ENCODE measurements at places on chromosomes 13 and 19.

DNA sequence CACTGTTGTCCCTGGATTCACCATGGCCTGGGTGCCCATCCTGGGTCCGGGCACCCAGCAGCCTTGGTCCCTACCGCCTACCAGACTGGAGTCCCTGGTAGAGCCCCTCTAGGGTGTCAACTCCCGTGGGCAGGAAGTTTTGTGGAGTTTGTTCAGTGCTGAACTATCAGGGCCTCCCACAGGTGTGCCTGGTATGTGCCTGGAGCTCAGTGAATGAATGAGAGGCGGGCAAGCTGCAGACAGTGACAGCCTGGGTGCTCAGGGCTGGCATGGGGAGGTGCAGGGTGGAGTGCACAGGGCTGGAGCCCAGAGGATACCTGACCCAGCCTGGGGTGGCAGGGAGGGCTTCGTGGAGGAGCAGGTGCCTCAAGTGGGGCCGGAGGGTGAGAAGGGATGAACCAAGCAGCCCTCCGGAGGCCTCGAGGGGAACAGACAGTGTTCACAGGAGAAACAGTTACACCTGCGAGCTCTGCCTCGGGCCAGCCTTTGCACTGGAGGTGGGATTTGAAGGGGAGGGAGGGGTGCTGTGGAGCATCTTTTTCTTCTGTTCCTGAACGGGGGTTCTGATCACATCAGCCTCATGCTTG, 29.6 kb downstream of the PAK4 start:
- DNase-seq, result no peak

DNA sequence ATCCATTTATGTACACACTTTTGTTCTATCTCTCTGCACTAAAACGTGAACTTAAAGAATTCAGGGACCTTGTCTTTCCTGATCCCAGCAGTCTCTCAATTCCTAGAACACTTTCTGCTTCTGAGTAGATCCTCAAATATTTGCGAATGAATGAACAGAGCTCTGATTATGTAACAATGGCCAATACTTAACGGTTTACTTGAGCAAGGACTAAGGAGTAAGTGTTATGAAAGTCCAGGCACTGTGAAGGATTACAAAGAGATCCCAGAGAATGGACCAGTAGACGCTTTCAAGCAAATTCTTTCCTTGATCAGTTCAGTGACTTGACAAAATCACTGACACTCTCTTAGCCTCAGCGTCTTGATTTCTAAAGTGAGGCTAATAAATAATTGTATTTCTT, 514.5 kb upstream of the KLHL1 start:
- no peak for DNase-seq

DNA sequence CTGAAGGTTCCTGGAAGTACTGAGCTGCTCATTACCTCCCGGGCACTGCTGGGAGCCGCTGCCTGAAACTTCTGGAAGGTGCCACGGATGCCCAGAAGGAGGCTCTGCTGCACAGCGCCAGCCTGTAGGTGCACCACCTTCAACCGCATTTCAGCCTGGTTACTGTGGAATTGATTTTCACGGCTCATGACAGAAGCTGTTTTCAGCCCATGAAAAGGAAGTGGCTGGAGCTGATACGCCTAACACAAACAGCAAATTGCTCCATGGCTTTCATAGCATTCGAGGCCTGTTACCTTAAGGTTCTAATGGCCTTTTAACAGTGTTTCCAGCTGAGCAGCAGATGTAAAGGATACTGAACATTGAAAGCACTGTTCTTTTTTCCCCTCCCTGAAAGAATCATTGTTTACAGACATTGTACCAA, 22.0 kb downstream of the GPC6 start:
- no peak for DNase-seq

GRCh38 chr13:77457966-77458365, 77.5 kb upstream of the SCEL start:
- no peak for DNase-seq

- no peak for DNase-seq
These were observed 121.1 kb downstream of the FLT1 start for GRCh38 chr13:28373810-28374209.

DNA sequence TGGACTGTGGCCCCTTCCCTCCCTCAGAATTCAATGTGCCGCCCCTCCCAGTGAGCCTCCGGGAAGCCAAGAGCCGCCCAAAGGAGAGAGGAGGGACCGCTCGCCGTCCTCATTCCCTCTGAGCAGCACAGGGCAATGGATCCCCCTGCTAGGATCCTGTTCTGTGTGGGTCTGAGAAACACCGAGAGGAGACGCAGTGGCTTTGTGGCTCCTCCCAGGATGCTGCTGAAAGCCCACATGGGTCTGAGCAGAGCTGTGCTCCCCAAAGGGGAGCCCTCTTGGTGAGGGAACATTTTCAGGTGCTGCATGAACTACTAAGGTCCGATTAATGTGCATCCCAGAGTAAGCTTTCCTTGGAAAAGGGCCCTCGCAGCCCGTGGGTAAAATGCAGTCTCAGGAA, 30.4 kb downstream of the DHRS12 start:
- DNase-seq, result no peak

GRCh38 chr19:4393947-4394590, 6.3 kb downstream of the SH3GL1 start:
- DNase-seq, result no peak

- peak; percentile 78 for DNase-seq
These were observed 52.8 kb downstream of the TNFSF13B start for GRCh38 chr13:108322206-108322824.

DNA sequence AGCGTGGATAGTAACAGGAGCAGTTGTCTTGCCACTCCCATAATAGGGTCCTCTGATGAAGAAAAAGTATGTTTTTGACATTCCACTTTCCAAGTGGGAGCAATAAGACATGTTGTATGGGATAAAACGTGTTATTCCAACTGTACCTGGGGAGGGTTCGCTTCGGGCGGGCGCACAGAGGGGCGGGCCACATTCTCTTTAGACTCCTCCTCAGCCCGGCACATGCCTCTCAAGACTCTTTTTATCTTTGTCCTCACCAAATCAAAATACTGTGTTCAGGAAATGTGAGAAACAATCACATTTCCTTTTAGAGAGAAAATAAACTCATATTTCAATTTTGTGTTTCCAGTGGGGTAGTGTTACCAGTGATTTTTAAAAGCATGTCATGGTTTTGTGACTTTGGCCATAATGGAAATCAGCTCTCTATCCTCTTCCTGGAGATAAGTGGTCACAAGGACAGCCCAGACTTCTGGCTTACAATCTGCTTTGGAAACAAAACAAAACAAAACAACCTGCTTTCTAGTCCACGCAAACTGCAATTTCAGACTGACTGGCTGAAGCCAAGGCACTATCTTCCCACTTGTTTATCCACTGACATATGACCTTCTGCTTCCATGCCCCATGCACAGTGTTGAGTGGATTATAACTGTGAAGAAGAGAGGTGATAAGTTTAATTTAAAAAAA, 276.1 kb downstream of the NALCN start:
- DNase-seq, result no peak

- DNase-seq, result no peak
These were observed 9.9 kb downstream of the SHKBP1 start for GRCh38 chr19:40586611-40587010.

DNA sequence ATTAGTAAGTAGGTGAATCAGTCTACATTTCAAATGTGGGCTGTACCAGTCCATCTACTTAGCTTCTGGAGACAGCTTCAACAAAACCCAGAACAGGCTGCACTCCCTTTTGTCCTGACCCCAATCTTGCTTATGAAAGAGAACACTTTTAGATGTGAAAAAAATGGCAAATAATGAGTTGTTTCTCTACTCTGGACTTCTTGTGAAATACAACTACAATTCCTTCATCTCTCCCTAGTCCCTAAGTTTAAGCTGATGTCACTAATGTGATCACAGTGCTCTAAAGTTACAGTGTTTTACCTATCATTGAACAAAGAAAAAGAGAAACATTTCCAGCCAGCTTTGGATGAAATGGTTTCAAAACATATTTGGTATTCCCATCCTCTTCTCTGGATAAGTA, 183.9 kb downstream of the LHFPL6 start:
- DNase-seq, result no peak

DNA sequence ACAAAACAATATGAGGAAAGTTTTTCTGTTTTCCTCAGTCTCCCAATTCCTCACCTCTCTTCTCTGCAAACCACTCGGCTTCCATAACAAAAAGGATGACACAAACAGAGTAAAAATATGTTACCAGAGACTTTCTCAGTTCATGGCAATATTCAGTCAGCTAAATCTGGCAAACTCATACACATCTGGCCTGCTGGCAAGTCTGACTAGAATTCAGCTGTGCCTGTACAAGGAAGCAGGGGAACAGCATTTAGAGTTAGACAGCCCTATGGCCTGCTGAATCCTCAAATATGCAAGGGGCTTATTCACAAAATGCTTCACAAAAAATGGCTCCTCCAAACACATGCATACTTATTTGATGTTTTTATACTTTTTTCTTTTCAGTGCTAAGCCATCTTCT, 227.8 kb downstream of the ENOX1 start:
- no peak for DNase-seq

DNA sequence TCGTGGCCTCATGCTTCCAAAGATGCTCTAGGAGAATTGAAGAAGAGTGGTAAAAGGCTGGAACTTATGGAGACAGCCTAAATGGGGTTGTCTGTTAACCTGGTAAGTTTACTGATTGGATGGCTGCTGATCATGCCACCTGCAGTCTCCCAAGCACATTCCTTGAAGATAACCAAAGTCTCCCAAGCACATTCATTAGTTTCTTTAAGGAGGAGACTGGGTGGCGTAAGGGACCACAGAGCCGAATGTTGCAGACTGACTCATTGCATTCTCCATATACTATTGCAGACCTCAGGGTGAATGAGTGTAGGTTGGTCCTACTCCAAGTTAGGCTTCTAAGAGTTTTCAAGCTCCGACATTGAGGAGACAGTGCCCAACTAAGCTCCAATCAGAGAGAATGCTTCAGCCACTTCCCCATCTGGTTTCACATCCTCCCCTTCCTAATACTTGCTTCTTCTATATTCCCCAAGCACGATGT, at the start of gene IGFL3:
IGFL3 (minus strand) TSS at position 51 of the 478 bp plus-strand sequence; CDS start at position 12, 39 bp downstream.
- DNase-seq, result no peak

- no peak for DNase-seq
These were observed 347.2 kb downstream of the RFC3 start for GRCh38 chr13:34165158-34165557.

DNA sequence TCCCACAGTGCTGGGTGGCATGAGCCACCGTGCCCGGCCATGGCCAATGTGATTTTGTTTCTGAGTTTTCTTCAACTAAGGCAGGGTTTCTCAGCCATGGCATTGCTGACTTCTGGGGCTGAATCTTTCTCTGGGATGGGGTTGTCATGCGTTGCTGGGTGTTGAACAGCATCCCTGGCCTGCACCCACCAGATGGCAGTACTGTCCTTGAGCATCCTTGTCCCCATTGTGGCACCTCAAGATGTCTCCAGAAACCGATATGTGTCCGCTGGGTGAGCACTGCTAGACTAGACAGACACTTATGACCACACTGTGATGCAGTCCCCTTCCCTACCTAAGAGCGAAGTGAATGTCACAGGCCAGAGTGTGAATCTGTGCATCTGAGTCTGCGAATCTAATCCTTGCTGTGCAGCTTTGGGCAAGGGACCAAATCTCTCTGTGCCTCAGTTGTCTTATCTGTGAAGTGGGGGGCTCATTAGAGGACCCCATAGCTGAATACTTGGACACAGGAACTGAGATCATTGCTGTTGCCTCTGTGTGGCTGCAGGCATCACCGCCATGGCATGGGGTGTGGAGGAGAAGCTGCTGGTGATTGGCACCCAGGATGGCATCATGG, 50.3 kb upstream of the SIN3B start:
- DNase-seq, result peak; percentile 31

All from NCI-H1105 treated with DMSO at 0.1 percent for 48 hours (cell line).